ENCODE measurements at places on chromosomes 12 and 14.

- no peak for DNase-seq
Observed at GRCh38 chr12:32419520-32419960, 20.2 kb downstream of the FGD4 start.

DNA sequence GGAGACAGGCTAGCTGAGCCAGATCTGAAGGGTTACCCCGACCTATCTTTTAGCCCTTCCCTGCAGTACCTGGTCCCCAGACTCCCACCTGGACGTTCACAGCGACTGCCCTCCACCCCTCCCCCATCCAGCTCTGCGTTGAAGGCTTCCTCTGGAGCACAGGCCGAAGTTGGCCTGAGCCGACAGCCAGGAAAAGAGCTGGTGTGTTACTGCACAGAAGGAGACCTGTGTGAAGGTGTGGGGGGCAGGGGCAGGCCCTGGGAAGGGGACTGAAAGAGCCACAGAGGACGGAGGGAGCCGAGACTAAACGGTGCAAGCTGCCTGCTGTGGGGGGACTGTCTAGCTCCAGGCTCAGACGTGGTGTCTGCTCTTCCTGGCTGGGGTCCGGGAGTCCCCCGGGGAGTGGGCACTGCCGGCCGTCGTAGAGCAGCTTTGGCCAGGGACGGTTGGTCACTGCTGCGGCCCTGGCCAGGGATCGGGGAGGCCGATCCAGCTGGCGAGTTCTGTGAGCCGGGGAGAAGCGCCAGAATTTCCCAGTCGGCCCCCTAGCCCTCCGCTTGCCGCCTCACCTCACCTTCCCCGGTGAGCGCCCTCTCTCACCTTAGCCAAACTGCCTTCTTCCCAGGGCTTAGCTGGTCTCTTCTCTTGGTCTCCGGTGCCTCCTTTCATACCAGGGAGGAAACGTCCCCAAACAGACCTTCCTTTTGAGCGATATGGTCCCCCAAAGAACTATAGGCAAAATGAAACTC is 899 bp upstream of the COL2A1 start:
- DNase-seq: no peak

GRCh38 chr12:93838193-93838592 is 161.0 kb downstream of the CRADD start:
- DNase-seq: no peak

GRCh38 chr12:31600750-31601149 is 9.8 kb upstream of the DENND5B start:
- DNase-seq: no peak

DNA sequence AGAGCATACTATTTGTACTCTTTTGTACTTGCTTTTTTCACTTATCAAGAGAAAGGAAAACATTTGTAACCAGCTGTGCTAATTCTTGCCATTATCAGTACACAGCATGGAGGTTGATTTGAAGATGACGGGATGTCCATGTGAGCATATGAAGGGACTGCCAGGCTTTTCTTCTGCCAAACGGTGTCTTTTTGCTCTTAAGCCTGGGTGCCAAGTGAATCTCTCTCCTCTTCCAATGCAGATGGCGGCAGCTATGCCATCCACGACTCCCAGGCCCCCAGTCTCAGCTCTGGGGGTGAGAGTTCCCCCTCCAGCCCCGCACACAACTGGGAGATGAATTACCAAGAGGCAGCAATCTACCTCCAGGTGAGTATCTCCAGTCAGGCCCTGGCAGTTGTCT is 38.9 kb downstream of the TPCN1 start:
- DNase-seq: no peak

DNA sequence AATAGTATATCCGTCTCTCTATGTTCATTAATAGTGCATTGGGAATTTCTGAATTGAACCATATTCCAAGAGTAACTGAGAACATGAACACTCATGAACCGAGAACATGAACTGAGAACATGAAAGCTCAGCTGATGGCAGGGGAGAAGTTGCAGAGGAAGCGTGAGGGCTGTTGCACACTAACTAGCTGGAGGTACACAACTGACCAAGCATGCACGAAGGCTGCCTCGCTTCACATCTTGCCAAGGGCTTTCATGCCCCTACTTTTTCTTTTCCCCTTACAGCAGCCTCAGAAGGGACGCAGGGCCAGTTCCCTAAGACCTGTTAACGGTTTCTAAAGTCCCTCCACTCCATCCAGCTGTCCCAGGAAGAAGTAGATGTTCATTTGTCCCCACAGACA is 4.3 kb downstream of the RNASE1 start:
- no peak for DNase-seq

Data from stimulated activated CD4-positive, alpha-beta T cell treated with anti-CD3 and anti-CD28 coated beads, Interleukin-2, amount 100 ng/mL, for 24 hours (primary cell).